ENCODE measurements at places on chromosomes 4 and X. TPM values are rescaled to one million over a fixed set of nuclear protein-coding genes. Genes with fewer than 3 reads are reported as not detected.

USO1 gene
- 51.7 TPM for polyA plus RNA-seq

GRCh38 chr4:122364700-122365404 lies 14.0 kb upstream of the ADAD1 start:
- DNase-seq: no peak
- no peak overlapping the region for H3K4me3 ChIP-seq
- no peaks in the 10 kb centered on the region for H3K27me3 ChIP-seq
- no peaks in the 10 kb centered on the region for H3K36me3 ChIP-seq

DNA sequence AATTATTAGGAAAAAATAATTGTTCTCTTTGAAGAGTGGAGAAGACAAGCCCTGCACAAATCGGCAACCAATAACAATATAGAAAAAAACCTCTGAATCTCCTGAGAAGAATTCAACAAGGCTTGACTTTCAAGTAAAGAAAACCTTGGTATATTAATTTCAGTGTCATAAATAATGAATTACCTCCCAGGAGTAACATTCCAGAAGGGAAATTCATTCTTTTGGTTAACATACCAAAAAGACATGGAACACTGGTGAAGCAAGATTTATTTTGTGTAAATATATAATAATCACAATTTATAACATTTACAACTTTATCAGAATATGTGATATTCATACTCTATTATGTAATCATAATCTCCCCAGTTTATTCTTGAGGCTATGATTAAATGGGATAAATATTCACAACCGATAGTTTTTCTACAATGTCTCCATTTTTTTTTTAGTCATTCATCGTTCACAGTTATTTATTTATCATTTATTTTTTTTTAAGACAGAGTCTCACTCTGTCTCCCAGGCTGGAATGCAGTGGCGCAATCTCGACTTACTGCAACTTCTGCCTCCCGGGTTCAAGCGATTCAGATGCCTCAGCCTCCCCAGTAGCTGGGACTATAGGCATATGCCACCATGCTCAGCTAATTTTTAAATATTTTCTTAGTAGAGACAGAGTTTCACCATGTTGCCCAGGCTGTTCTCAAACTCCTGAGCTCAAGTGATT lies 53.0 kb upstream of the RPS6KA6 start:
- H3K36me3 ChIP-seq: no peaks in the 10 kb centered on the region
- no peak overlapping the region for H3K27ac ChIP-seq
- DNase-seq: no peak

GRCh38 chrX:119084766-119085165 lies 12.0 kb downstream of the CT47C1 start:
- H3K27ac ChIP-seq: no peak overlapping the region
- H3K27me3 ChIP-seq: no peaks in the 10 kb centered on the region
- no peak for DNase-seq
- H3K4me3 ChIP-seq: no peak overlapping the region
- no peaks in the 10 kb centered on the region for H3K36me3 ChIP-seq

Data from aorta (tissue), 5 donors.